CD4-positive, alpha-beta T cell treated with Interleukin-6 at 100 ng/mL for 8 hours (primary cell): ENCODE measurements at places on chromosomes 4 and X.

DNA sequence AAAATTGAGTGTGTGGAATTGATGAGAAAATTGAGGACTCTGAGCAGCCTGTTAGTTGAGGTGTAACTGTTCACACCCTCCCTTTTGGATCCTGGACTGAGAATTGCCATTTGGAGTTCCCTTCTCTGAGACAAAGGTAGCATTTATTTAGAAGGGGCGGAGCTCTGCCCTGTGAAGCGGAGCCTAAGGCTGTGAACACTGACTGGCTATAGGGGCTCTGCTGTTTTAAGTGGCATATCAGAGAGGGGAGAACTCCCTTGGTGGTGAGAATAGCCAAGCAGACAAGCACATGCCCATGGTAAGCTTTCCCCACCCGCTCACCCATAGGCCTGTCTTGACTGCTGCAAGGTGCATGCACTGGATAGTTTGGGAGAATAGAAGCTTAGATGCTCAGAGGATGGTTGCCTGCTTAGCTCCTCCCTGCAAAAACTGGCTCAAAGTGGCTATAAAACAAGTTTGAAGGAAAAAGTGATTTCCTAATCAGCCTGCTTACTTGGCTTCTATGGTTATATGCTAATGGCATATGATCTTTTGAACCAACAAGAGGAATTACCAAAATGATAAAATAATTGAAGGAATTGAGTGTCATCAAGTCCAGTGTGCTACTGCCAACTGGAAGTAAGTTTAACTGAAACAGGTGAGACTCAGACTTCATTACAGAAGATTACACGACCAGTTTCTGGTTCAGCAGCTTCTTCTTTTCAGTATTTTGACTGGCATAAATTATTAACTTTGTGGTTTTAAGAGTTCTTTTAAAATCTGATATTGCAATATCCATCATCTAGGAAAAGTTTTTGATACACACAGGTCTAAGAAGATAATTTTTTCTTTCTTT, 108.4 kb downstream of the AFF1 start:
- DNase-seq: no peak

- DNase-seq: no peak
These were observed 1.2 kb downstream of the USP46 start for GRCh38 chr4:52657618-52658501.

DNA sequence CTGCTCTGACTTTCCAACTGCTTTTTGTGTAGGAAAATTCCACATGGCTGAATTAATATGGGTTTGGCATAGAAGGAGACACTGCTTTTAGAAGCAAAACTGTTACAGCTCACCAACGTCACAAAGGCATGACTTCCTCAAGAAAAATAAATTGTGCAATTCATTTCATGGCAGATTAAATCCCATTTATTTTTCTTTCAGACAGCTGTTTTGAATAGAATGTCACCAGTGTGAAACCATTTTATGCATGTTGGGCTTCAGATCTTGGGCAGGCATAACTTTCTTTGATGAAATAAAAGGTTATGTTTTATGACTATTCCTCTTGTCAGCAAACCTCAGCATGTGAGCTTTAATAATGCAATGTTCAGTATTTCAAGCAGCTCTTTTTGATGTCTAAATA, 542.8 kb downstream of the GALNTL6 start:
- DNase-seq: no peak

GRCh38 chr4:108056418-108056817, 66.7 kb downstream of the HADH start:
- DNase-seq: no peak

GRCh38 chr4:124684301-124684700, 28.2 kb downstream of the ANKRD50 start:
- no peak for DNase-seq

DNA sequence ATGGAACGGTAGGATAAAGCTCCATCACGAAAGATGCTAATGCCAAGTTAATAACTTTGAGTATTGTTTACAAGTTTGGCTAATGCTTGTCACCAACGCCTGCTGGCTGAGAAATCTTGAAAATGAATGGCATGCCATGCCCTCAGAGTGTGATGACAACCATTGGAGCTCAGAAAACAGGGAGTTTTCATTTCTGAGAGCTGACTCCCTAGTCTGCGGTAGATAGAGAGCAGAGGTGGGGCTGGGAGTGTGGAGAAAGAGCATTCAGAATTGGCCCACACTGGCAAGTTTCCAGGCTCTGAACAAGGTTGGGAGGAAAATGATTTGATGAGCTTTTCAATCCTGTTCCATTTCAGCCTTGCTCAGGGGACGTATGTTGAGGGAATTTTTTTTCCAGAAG, 183.9 kb downstream of the CPEB2 start:
- DNase-seq: no peak

DNA sequence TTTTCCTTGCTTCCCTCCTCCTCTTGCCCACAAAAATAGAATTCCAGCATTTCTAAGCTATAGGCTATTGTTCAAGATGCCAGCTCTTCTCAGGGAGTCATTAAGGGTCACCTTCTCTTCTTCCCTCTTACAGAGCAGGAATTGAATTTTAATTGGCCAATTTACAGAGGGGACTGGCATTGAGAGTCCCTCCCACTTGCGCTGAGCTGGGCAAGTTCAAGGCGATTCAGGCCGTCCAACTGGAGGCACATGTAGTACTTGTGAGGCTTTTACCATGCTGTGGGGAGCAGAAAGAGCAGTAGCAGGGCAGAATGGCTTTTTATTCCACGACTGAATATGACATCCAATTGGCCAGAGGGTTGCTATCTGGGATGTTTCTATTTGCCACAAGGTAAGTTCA, 181.9 kb downstream of the SOWAHB start:
- no peak for DNase-seq

DNA sequence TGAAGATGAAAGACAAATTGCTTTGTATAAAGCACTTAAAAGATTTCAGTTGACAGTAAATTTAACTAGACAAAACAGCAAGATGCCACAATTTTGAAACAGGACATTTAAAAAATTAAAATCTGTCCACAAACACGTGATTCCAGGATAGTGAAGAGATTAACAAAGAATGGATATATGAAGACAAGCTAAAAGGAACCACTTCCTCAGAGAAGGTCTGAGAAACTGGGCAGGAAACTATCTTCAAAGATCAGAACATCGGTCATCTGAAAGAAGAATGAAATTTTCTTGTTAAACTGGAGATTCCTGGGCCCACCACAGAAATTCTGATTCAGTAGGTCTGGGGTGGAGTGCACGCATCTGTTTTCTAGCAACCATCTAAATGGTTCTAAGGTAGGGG, 1.4 kb downstream of the RWDD4 start:
- DNase-seq: no peak

DNA sequence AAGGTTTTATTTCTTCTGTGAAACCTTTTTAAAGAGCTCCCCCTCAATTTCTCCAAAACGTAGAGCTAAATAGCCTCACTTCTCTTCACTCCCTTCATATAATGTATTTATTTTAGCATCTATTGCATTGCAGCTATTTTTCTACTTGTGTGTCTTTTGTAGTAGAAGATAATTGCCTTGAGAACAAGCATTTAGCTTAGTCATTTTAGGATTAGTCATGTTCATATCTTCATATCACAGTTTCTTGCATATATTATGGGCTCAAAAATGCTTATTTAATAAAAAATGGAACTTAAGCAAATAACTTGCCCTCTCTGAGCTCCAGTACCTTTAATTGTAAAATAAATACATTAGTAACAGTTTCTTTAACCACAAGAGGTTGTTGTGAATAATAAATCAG, 72.1 kb upstream of the SPANXC start:
- no peak for DNase-seq

DNA sequence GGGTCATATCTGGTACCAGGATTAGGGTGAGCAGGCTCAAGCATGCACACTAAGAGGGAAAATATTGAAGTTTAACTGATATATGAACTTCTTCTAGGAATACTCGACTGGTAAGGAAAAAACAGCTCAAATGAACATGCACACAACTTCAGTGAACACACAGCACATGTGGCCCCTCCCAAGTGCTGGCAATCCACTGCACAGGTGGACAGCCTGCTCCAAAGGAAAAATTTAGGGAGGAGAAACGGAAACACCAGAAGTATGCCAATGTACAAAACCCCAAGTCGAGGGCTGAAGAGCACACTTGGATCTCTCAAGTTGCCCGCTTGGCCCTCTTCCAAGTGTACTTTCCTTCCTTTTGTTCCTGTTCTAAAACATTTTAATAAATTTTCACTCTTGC, 205.0 kb upstream of the FAM47C start:
- DNase-seq: no peak

GRCh38 chr4:174266416-174266815, 17.1 kb downstream of the FBXO8 start:
- DNase-seq: no peak

- no peak for DNase-seq
These were observed at the start of gene GABRB1 for GRCh38 chr4:47031011-47031678. Gene GABRB1, plus strand, starts transcription at chr4:47031567.

DNA sequence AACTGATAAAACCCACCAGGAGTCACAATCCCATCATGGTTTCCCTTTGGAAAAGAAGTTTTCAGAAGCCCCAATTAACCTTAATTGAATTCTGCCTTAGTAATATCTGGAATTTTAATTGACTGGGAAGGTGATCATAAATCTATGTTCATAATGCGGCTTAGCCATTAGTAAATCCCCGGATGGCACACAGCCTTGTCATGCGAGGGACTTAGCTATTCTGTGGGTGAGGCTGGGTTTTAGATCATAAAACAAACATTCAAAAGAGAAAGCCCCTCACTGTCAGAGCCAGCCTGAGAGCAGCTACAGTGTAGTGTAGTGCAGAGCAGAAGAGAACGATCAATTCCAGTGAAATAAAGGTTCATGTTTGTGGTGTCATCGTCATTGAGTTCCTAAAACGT, 124.0 kb upstream of the NOCT start:
- no peak for DNase-seq

DNA sequence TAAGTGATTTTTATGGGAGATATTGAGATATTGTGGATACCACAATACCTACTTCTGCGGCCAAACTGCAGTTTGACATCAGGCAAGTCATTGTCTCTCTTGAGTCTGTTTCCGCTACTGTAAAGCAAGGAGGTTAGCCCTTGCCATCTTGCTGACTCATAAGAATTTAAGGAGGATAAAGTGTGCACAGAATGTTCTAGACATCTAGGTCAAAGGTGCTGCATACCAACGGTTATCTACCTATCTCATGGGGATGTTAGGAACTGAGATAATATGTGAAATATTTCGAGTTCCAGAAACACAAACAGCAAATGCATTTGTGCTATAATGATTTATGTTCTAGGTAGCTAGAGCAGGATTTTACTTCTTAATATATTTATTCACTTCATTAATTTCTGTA, 211.5 kb upstream of the NR3C2 start:
- DNase-seq: no peak

DNA sequence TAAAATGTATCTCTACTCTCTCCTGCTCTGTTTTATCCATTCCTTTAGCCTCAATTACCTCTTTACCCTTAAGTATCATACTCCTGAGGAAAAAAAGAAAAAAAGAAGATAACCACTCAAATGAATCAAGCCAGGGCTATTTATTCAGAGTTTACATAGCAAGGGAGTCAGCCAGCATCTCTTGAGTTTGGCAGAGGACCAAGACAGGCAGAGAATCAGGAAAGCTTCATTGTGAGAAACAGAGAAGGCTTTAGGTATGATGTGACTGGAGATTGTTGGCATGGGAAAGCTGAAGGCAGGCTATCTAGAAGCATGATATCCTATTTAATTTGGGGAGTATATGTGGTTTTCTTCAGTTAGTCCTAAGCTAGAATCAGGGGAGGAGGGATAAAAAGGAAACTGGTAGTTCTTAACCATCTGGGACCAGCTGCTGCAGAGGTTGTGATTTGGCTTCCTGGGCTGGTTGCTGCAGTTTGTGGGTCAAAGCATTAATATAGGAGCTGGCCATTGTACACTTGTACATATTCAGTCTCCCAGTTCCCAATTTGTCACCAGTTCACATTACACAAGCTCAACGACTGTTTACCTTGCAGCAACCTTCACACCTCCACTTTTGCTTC, 11.2 kb downstream of the APELA start:
- DNase-seq: no peak

DNA sequence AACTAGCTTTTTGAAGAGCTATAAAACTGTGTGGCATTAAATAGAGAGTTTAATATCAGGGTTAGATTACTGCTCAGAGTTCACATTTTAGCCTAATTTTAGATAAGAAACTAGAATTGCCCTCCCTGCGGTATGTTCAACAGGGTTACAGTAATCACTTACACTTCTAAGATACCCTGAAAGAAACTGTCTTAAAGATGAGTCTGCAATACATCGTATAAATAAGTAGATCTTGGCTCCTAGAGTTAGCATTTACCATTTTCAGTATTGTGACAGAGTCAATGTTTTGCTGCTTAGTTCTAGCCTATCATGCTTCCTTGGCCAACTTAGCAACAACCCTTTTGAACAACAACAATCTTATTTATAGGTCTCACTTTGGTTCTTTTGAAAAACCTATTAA, 217.8 kb upstream of the NDST4 start:
- no peak for DNase-seq

DNA sequence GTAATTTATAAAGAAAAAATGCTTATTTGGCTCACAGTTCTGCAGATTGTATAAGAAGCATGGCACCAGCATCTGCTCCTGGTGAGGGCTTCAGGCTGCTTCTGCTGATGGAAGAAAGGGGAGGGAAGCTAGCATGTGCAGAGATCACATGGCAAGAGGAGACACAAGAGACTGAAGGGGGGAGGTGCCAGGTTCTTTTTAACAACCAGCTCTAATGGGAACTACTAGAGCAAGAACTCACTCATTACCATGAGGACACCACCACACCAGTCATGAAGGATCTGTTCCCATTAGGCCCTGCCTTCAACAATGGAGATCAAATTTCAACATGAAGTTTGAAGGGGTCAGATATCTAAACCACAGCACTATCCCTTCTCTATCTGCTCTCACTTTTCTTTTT, 9.4 kb upstream of the COPS4 start:
- no peak for DNase-seq

DNA sequence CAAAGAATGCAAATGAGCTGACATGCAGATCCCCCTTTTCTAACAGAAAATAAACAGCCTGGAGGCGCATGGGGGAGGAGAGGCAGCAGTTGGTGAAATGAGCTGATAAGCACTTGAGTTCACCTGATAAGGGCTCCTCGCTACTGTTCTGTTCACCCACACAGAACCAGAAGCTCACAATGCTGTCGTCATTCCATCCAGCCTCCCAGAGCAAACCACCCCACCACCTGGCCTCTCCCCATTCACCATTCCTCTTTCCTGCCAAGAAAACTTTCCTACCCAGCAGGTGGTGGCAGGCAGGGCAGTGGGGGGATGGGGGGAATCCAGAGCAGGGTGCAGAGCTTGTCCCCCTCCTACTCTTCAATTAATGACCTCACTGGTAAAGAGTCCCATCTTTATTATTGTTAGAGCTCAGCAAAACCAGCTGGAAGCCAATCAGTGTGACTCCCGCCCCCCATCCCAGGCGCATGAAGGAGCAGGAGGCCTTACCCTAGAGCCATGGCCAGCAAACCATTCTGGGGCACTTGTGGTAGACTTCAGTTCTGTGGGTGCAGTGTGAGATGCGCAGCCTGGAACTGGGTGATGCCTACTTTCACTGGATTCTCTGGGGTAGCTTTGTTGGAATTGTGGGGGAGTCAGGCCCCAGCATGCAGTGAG, 350.3 kb downstream of the ZIC3 start:
- no peak for DNase-seq

- DNase-seq: no peak
These were observed 204.7 kb downstream of the SLIT2 start for GRCh38 chr4:20456407-20456806.
